ENCODE measurements at places on chromosomes 3 and 15.

- no peak for DNase-seq
These were observed 114.8 kb upstream of the ATP2B2 start for GRCh38 chr3:10619989-10620832.

DNA sequence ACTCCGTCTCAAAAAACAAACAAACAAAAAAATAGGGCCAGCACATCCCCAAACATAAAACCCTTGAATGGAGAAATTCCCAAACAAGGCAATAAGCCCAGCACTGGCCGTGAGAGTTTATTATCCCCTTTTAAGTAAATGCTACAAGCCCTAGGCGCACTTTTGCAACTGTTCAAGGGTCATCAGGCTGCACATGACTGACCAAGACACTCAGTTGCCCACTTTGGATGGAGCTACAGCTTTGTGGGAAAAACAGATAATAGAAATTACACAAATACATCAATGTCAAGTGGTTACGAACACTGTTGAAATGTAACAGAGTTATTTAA lies 33.7 kb upstream of the ZNF445 start:
- DNase-seq = no peak

DNA sequence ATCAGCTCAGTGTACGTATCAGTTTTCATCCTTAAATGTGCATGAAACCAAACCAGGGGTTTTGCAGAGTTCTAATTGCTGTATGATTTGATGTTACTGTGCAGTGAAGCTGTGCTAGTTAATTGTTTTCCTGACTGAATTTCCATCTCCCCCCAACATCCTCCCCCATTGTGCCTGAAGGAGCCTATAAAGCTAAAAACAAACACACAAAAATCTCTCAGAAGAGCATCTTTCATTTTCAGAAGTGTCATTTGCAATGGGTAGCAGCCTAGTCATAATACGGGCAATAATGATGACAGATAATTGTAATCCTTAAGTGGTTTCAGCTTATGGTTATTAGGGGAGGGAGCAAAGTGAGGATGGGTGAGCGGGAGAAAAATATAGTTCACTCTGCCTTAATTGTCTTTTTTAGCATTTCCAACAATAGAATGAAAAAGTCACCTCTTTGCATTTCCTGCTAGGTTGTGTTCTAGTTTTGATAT lies 207.9 kb upstream of the TBL1XR1 start:
- no peak for DNase-seq

DNA sequence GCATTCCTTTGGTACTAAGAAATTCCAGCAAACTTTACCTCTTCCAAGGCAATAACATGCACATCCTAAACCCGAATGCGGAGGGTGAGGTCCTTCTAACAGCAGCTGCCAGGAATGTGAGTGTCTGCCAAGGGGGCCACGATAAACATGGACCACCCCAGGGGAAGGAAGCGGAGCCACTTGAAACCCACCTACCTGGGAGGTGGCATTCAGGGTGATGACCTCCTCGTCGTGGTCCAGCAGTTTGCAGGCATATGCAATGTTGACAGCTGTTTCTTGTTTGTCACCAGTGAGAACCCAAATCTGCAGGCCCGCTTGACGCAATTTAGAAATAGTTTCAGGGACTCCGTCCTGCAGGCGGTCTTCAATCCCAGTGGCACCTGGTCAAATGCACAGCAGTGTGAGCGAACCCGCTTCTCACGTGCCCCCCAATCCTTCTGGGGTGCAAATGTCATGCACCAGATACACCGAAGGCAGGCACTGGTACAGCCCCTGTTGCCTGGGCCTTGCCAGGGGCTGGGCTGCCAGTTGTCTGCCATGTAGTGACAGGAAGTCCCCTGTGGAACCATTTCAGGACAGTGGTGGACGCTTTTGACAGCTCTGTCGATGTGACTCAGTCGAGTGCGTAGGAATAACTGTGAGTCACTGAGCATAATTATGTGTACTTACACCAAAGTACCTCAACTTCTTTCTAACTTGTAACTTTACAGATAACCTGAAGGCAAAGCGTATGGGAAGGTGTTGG lies 161.2 kb downstream of the ATP10A start:
- no peak for DNase-seq

- no peak for DNase-seq
These were observed 118.3 kb upstream of the GALNT15 start for GRCh38 chr3:16056217-16056616.

DNA sequence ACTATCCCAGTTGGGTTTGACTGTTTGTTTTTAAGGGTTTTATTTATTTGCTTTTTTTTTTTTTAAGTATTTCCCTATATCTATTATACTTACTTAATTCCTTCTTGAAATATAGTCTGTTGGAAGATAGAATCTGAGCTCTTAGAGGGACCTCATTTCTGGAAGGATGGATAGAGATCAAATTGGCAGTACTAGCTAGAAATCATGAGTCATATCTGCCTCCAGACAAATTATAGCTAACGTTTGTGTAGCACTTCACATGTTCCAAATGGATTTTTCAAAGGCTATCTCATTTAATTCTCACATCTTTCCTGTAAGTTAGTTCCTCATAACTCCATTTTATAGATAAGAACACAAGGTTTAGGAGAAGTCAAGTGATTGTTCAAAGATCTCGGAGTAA lies 384.7 kb downstream of the ZIC1 start:
- DNase-seq = no peak

DNA sequence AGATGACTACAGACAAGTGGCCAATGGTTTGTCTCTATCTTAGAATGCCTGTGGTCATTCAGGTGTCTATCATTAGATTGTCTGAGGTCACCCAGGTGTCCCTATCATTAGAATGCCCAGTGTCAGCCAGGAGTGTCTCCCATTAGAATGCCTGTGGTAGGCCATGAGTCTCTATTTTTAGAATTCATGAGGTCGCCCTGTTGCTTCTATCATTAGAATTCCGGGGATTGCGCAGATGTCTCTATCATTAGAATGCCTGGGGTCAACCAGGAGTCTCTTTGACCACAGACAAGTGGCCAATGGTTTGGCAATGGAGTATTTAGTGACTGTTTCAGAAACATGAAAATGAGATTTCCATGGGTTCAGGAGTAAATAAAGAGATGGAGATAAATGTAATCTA lies 7.6 kb downstream of the RTP2 start:
- no peak for DNase-seq

GRCh38 chr15:90901175-90902039 lies 1.7 kb upstream of the MAN2A2 start:
- DNase-seq = peak; percentile 30

GRCh38 chr3:140223631-140224030 lies 288.6 kb downstream of the CLSTN2 start:
- no peak for DNase-seq

GRCh38 chr15:48993380-48993779 lies 29.7 kb upstream of the SHC4 start:
- DNase-seq = no peak

- DNase-seq = no peak
These were observed 76.2 kb upstream of the C2CD4B start for GRCh38 chr15:62241135-62241770.

GRCh38 chr3:164387236-164387635 lies 691.1 kb downstream of the SI start:
- no peak for DNase-seq

GRCh38 chr3:129888771-129889170 lies 4.7 kb downstream of the TMCC1 start:
- DNase-seq = no peak

DNA sequence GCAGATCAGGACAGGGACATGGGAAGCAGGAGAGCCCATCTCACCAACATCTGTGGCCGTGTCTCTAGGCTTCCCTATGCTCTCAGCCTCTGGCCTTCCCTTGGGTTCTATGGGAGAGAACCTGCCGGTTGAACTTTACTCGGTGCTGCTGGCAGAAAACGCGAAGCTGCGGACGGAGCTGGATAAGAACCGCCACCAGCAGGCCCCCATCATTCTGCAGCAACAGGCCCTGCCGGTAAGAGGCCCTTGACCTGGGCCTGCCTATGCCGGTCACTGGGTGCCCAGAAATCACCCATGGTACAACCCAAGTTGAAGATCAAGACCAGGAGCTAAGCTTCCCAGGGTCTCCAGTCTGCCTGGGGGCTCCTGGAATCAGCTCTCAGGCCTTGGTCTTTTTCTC lies 34.8 kb downstream of the CYP11A1 start:
- no peak for DNase-seq

DNA sequence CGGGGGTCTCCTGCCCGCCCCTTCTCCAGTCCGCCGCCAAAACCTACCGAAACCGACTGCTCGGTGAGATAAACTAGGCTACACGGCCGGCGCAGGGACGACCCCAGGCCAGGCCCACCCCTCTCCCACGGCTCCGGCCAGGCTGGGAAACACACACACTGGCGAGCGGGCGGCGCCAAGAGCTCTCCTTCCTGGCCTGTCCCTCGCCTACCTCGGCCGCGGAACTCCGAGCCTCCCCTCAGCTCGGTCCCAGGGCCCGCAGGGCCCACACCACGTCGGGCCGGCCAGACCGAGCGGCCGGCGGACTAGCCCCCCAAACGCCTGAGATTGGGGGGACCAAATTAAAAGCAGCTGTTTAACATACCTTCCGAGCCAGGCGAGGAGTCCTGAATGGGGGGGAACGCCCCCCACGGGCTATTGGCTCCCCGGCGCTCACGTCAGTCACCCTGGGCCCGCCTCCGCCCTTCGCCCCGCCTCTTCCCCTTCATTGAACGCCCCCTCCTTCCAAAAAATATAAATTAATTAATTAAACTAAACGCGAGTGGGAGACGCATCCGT lies 4.0 kb upstream of the SIN3A start:
- peak; percentile 93 for DNase-seq

DNA sequence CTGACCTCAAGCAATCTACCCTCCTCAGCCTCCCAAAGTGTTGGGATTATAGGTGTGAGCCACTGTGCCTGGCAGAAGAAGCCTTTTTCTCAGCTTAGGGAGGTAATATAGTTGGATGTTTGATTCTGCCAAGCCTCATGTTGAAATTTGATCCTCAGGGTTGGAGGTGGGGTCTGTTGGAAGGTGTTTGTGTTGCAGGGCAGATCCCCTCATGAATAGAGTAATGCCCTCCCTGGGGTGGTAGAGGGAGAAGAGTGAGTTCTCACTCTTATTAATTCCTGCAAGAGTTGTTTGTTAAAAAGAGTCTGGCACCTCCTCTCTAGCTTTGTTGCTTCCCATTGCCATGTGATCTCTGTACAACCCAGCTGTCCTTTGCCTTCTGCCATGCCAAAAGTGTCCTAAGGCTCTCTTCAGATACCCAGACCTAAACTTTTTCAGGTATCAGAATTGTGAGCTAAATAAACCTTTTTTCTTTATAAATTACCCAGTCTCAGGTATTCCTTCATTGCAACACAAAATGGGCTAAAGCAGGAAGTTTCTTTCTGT lies 16.4 kb downstream of the NECTIN3 start:
- DNase-seq = no peak

GRCh38 chr15:75738014-75738646 lies 25.5 kb upstream of the CSPG4 start:
- no peak for DNase-seq

GRCh38 chr15:33860754-33861153 lies 107.5 kb upstream of the CHRM5 start:
- no peak for DNase-seq

GRCh38 chr3:140062461-140062860 lies 127.5 kb downstream of the CLSTN2 start:
- DNase-seq = no peak

DNA sequence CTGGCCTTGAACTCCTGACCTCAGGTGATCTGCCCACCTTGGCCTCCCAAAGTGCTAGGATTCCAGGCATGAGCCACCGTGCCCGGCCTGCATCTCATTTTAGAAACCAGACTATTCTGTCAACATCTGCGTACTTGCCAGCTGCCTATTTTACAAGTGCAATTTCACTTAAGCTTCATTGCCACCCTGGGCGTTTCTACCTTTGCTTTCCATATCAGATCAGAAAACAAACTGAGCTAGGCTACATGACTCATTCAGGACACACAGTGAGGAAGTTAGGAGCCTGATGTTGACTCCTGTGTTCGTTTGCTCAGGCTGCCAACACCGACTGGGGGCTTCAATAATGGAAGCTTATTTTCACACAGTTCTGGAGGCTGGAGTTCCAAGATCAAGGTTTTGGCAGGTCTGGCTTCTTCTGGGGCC lies 42.3 kb upstream of the KLHL25 start:
- DNase-seq = no peak

DNA sequence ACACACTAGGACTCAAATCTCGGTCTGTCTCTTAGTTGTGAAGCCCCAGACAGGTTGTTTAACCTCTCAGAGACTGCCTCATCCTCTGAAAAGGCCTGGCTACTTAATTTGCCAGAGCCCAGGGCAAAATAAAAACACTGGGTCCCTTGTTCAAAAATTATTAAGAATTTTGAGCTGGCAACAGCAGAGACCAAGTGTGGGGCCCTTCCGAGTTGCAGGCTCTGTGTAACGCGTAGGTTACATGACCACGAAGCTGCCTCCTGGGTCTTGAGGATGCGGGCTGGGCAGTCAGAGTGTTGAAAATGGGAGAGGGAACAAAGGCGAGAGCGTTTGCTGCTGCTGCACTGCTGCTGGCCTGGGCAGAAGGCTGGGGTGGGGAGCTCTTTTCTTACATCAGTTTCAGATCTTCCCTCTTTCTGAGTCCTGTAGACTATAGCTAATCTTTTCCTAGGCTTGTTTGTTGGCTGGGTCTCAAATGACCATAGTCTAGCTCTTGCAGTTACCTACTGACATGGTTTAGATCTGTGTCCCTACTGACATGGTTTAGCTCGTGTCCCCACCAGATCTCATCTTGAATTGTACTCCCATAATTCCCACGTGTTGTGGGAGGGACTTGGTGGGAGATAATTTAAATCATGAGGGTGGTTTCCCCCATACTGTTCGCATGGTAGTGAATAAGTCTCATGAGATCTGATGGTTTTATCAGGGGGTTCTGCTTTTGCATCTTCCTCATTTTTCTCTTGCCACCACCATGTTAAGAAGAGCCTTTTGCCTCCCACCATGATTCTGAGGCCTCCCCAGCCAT lies 49.9 kb downstream of the CLEC3B start:
- no peak for DNase-seq

GRCh38 chr3:113754494-113755159 lies 7.8 kb downstream of the ATP6V1A start:
- DNase-seq = no peak

GRCh38 chr3:29683018-29683993 lies 402.4 kb downstream of the RBMS3 start:
- DNase-seq = no peak

DNA sequence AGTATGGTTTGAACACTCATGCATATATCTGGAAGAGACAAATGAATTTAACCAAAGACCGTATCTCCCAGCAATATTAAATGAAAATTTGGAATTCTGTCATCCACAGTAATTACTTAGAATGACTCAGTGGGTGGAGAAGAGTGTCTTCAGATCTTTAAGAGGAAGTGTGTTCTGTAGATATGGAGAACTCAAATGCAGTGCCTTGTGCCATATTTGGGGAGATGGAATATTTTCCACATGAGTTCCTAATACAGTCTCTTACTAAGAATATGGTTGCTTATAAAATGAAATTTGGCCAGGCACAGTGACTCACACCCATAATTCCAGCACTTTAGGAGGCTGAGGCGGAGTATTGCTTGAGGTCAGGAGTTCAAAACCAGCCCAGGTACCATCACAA lies 40.5 kb downstream of the ANO10 start:
- DNase-seq = no peak

DNA sequence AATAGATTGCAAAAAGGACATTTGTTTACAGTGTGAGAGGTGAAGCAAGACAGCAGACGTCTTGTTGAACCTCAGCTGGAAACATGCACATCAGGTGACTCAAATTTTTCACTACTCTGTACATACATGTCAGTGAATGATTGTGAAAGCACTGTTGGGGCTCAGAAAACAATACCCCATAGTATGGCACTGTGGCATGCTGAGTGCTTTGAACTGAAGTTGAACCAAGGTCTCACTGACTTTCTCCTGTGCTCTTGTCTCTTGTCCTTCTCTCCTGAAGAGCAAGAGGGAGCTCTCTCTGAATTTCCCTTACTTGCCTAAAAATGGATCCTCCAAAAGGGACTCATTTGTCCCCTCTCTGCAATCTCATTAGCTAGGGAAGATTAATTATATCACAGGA lies 24.5 kb upstream of the NEDD4 start:
- no peak for DNase-seq

Measured in left ventricle myocardium superior (tissue), 1 donor.